Activated T-cell treated with anti-CD3 and anti-CD28 coated beads, Interleukin-2, amount 50 U/mL, for 48 hours (primary cell): ENCODE measurements at places on chromosomes 12 and 14.

GRCh38 chr12:123120452-123121166 lies 30.3 kb downstream of the PITPNM2 start:
- peak; percentile 48 for DNase-seq

- no peak for DNase-seq
Measured at GRCh38 chr12:18580291-18580690, 157.5 kb downstream of the PLCZ1 start.

GRCh38 chr12:28498850-28499249 lies 308.6 kb downstream of the CCDC91 start:
- DNase-seq, result no peak

DNA sequence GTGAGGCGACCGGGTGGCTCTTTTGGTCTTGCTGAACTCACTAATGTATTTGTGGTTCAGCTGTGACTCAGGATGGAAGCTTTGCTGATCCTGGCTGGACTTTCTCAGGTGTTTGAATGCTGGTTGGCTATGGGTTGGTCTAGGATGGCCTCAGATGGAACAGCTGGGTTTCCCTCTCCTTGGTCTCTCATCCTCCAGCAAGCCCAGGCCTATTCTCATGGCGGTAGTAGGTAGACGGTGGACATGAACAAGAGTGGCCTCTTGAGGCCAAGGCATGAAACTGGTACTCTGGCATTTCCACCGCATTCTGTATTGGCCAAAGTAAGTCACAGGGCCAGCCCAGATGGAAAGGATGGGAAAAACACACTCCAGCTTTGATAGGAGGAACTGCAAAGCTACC lies 11.8 kb upstream of the POLR3B start:
- no peak for DNase-seq

DNA sequence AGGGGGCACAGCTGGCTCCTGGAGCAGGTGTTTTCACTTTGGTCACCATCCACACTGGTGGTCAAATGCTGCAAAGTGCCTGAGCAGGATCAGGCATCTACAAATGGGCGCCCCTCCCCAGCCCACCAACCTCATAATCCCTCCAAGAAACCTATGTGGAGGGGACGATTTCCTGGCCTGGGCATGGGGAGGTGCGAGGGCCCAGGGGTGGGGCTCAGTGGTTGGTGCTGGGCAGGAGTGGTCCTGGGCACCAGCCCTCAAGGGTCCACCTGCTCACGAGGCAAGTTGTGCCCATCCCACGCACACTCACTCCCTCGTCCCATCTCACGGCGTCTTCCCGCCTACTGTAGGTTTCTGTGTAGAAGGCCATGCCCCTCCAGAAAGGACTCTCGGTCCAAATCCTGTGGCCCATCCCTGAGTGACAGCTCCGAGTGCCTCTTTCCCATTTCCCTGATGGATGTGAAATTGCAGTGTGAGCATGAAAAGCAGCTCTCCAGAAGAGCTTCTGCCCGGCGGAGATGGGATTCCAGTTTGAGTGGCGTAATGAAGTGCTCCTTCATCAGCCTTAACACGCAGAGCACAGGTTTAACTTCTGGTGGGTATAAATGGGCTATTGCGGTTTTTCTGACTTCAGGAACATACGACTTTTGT lies 36.9 kb downstream of the SLC15A4 start:
- DNase-seq, result no peak

DNA sequence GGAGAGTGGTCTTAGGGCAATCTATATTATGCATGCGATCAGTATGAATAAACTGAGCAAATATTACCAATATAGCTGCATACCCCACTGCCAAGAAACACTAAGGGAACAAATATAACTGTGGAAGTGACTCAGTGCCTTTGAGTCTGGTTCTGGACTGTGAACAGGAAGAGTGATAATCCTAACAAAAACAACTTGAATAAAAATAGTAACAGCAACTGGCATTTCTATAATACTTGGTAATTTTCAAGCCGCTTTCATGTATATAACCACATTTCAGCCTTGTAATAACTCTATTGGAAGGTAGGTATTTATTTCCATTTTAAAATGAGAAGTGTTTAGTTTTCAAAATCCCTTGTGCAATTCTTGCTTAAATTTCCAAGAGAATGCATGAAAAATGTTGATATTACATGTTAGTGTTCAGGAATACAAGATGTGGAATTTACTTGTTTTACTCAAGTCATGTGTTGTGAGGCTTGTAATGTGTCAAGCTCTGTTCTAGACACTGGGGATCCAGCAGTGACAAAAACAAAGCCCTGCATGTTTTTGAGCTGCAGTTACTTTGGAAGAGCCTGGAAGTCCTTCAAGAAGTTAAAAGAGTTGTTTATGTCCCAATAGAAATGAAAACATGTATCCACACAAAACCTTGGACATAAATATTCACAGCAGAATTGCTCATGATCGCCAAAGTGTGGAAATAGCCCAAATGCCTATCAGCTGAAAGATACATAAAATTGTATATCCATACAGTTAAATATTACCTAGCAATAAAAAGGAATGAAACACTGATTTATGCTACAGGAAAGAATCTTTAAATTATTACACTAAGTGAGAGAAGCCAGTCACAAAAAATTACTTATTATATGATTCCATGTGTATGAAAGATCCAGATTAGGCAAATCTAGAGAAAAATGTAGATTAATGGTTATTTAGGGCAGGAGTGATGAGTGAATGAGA lies 338.1 kb upstream of the TMEM132C start:
- DNase-seq, result no peak

DNA sequence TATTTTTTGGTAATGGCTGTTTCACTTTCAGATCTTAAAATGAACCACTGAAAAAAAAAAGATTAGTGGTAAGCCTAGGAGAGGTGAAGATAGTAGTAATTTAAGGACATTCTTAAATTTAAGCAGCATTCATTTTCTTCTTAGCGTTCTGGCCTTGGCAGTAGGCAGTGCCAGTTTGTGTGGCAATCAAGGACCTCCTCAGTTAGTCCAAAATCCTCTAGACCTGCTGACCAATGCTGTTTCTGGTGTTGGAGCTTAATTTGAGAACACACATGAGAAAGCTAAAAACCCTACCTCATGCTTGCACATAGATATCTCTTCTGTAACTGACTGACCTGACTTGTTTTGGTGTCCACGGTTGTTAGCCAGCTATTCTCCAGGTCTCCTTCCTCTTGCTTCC lies 219.8 kb upstream of the RGS6 start:
- DNase-seq, result no peak

GRCh38 chr12:9002335-9002734 lies 13.0 kb downstream of the KLRG1 start:
- no peak for DNase-seq

DNA sequence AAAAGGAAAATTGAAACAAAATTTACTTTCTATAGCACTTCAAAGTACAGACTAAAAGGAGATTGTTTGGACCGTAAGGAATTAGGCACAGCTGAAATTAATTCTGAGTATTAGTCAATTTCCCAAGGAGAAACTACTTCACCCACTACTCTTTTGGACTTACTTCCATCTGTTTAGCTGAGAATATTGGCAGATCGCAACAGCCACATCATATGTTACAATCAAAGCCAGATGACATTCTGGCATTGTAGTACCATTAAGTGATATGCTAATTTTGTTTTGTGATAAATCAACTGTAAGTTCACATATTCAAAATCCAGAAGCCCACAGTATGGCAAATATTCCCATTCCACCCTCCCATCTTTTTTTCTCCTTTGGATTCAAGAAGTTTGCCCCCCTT lies 47.1 kb upstream of the ANKS1B start:
- DNase-seq, result no peak

DNA sequence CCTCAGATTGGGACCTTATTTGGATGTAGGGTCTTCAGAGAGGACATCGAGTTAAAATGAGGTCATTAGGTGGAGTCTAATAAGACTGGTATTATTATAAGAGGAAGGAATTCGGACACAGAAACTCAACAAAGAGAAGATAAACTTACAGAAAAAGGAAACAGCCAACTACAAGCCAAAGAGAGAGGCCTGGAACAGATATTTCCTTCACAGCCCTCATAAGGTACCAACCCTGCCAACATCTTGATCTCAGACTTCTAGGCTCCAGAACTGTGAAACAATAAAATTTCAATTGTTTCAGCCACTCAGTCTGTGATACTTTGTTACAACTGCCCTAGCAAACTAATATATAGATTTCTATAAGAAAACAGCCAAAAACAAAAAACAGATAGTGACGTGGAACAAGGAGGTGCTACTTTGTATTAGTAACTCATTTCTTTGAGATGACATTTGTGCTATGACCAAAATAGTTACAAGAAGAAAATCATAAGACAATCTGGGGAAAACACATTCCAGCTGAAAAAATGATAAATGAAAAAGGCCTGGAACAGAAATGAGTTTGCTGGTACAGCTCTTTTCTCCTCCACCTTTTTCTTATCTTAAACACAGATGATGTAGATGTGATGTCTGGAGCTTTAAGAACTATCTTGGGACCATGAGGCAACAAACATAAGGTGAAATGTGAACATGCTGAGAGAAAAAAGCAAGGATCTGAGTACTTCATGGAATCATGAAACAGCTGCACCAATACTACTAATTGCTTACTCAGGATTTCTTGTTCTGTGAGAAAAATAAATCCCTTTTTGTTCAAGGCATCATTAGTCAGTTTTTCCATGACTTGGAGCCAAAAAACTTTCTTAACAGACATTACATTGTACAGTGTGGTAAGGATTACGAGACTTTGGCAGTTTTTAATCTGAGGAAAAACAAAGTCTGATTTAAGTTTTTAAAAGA lies 243.2 kb downstream of the ANO6 start:
- DNase-seq, result no peak

- no peak for DNase-seq
Measured at GRCh38 chr12:69123311-69123710, 116.1 kb upstream of the CPSF6 start.

DNA sequence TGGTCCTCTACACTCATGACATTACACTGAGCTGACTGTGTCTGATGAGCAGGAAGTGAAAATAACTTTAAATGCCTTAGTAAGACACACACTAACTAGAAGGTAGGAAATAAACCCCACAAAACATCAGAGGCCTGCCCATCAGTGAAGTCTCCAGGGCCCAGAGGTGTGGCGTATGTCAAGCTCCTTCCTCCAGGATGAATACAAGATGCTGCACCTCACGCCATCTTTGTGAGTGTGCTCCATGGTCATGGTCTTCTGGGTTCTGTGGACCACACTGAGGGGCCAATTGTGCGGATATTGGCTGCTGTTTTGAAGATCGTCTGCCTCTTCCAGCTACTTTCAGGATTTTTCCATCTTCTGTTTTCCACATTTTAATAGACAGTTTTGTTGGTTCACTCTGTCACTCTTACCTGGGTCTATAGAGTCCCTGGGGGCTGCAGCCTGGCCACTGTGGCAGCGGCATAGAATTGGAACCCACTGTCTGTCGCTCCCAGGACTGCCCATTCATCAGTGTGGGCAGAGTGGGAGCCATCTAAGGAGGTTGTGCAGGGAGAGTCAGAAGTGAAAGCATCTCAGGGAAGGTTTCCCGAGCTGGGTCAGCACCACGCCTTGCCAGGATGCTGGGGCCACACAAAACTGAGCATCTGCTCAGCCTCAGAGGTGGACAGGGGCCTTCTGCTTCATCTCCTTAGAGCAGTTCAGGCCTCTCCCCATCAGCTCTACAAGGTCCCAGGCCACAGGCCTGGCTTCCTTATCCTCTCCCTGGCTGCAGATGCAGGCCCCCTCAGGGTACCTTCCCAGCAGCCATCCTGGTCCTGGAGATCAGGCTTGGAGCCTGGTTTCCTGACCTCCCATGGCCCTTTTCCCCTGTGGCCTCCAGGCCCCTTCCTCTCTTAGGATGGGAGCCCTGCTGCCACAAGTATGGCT lies 57.5 kb upstream of the C14orf180 start:
- DNase-seq, result no peak

- DNase-seq, result no peak
Measured at GRCh38 chr12:113565368-113565767, 93.7 kb upstream of the LHX5 start.

GRCh38 chr12:63906876-63907275 lies 62.4 kb downstream of the SRGAP1 start:
- no peak for DNase-seq

DNA sequence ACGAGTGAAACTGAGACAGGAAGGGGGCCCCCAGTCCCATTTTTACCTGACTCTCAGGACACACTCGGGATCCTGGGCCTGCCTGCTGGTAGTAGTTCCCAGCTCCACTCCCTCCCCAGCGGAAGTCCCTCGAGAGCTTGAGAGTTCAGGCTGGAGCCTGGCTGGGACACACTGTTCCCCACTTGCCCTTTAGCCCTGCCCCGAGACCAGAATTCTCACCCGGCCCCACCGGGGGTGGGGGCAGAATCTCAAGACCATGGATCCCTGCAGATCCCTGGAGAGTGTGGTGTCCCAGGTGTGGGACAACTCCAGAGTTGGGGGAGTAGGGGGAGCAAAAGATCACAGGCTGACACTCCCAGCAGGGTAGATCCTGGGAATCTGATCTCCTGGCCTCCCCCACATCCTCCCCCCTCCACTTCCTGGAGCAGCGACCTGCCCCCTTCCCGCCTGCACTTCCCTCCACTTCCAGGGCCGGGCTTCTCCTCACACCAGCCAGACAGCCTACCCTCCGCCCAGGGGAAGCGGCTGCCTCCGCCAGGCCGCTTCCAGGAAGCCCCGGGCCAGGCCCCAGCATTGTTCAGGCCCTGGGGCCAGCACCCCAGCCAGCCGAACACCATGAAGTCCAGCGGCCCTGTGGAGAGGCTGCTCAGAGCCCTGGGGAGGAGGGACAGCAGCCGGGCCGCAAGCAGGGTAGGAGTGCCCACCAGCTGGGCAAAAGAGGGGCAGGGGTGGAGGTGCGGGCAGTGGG lies at the start of gene TNS2:
TNS2 (plus strand) TSS at position 495 of the 748 bp plus-strand sequence; CDS start at position 616, 121 bp downstream.
- DNase-seq, result no peak

GRCh38 chr14:101814934-101815333 lies 53.4 kb downstream of the PPP2R5C start:
- DNase-seq, result peak; percentile 47

GRCh38 chr14:30748343-30748742 lies 126.0 kb upstream of the COCH start:
- DNase-seq, result no peak

DNA sequence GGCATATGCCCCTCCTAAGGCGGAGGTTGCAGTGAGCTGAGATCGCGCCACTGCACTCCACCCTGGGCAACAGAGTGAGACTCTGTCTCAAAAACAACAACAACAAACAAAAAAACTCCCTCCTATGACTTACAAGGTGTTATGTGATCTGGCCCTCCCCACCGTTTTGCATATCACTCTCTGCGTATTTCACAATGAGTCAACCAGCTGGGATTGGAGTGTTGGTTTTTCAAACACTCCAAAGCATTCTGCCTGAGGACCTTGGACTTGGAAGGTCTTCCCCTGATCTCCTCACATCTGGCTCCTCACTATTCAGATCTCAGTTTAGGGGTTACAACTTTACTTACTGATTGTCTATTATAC lies 14.0 kb downstream of the MANSC1 start:
- DNase-seq, result no peak

GRCh38 chr12:16121953-16122352 lies 155.5 kb downstream of the SLC15A5 start:
- no peak for DNase-seq

GRCh38 chr12:91397866-91398532 lies 215.4 kb upstream of the DCN start:
- DNase-seq, result no peak
